ENCODE measurements at places on chromosomes 13 and 19. TPM values are rescaled to one million over a fixed set of nuclear protein-coding genes. Genes with fewer than 3 reads are reported as not detected.

IGLON5 gene
- total RNA-seq = not detected

NLRP4 gene
- total RNA-seq = not detected

PEAK3 gene
- total RNA-seq = 0.81 TPM

GPC5 gene
- total RNA-seq = not detected

GRCh38 chr13:25939961-25940687 is 111.7 kb downstream of the SHISA2 start:
- DNase-seq = no peak
- no peak overlapping the region for H3K27ac ChIP-seq
- H3K4me3 ChIP-seq = no peak overlapping the region
- no peaks in the 10 kb centered on the region for H3K27me3 ChIP-seq
- no peaks in the 10 kb centered on the region for H3K4me1 ChIP-seq

DNA sequence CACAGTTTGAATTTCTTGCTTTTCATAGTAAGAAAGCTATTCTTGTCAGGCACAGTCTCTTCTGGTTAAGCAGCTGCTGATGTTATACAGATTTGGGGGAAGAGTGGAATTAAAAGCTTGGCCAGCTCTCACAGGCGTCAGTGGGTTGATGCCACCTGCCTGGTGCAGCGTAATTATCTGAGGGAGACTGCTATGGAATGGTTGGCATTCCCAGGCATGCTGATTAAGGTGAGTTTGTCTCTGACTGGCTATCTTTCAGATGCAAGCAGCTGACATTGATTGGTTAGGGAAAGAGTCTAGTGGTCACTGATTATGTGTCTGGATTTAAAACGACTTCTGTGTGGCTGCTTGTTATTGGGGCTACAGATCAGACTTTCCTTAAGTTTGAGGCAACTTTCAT is 948.4 kb downstream of the UQCRFS1 start:
- no peaks in the 10 kb centered on the region for H3K36me3 ChIP-seq
- no peaks in the 10 kb centered on the region for H3K27me3 ChIP-seq

GRCh38 chr19:16073481-16073880 is 2.8 kb upstream of the TPM4 start:
- no peak overlapping the region for H3K4me3 ChIP-seq
- no peaks in the 10 kb centered on the region for H3K4me1 ChIP-seq
- no peak overlapping the region for H3K27ac ChIP-seq
- no peak for DNase-seq
- H3K27me3 ChIP-seq = no peaks in the 10 kb centered on the region
- H3K36me3 ChIP-seq = no peaks in the 10 kb centered on the region

DNA sequence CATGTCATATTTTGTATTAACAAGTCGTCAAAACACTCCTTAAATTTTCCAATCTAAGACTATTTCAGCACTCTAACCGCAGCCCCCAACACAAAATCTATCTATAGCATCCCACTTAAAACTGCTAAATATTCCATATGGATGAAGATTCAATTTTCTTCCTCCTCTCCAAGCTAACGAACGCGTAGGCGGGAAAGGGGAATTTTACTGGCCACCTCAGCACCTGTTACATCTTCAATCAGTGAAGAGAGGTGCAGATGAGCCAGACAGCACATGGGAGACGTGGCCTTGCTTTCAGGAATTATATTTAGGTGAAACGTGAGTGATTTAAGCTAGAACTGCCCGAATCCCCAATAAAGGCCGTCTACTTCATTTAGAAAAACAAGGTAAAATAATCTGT is 1.1 kb downstream of the RBM26 start:
- H3K27ac ChIP-seq = peak overlapping the region; percentile 95
- H3K4me3 ChIP-seq = peak overlapping the region; percentile 92
- no peak for DNase-seq

DNA sequence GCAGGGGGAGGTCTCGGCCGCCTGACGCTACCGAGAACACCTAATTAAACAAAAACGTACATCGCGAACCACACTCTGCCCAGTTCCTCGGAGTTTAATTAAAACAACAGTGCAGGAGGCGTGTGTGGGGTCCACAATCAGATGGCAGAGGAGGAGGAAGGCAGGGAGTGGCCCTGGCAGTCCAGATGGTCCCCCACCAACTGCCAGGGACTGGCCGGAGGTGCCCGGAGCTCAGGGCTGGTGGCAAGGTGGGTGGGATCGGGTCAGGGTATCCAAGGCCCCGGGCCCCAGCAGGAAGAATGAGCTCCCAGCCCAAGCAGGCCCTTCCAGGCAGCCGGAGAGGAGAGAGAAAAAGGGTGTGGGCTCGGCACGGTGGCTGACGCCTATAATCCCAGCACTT is 71.3 kb downstream of the PTPRS start:
- no peaks in the 10 kb centered on the region for H3K4me1 ChIP-seq
- no peaks in the 10 kb centered on the region for H3K27me3 ChIP-seq
- no peak overlapping the region for H3K4me3 ChIP-seq
- no peak overlapping the region for H3K27ac ChIP-seq

GRCh38 chr13:35518337-35518946 is 42.0 kb upstream of the MAB21L1 start:
- no peaks in the 10 kb centered on the region for H3K27me3 ChIP-seq
- H3K27ac ChIP-seq = no peak overlapping the region
- H3K36me3 ChIP-seq = no peaks in the 10 kb centered on the region
- no peak for DNase-seq
- no peak overlapping the region for H3K4me3 ChIP-seq
- H3K4me1 ChIP-seq = no peaks in the 10 kb centered on the region

DNA sequence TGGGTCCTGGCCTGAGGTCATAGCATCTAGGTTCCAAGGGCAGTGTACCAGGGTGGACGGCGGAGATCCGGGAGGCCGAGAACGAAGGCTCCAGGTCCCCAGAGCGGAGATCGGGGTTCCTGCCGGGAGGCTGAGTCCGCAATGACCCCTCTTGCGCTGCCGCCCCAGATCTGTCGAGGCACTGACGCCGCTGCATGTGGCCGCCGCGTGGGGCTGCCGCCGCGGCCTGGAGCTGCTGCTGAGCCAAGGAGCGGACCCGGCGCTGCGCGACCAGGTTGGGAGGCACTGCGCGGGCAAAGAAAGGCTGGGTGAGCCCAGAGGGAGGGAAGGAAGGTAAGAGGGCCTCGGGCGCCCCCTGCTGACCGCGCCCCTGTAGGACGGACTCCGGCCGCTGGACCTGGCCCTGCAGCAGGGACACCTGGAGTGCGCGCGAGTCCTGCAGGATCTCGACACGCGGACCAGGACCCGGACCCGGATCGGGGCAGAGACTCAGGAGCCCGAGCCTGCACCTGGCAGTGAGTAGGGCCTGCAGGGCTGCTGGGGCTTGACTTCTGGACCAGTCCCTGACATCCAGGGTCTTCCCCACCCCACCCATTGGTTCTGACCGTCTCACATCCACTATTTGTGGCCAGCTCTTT is 906 bp downstream of the ANKLE1 start:
- no peaks in the 10 kb centered on the region for H3K27me3 ChIP-seq
- no peak overlapping the region for H3K27ac ChIP-seq
- no peaks in the 10 kb centered on the region for H3K36me3 ChIP-seq

GRCh38 chr19:5085566-5085965 is 116.7 kb downstream of the KDM4B start:
- no peak overlapping the region for H3K4me3 ChIP-seq
- no peaks in the 10 kb centered on the region for H3K27me3 ChIP-seq
- no peak for DNase-seq
- H3K4me1 ChIP-seq = no peaks in the 10 kb centered on the region
- H3K36me3 ChIP-seq = no peaks in the 10 kb centered on the region
- H3K27ac ChIP-seq = no peak overlapping the region

GRCh38 chr19:18457483-18458331 is 19.8 kb upstream of the ISYNA1 start:
- H3K27me3 ChIP-seq = no peaks in the 10 kb centered on the region
- H3K4me1 ChIP-seq = no peaks in the 10 kb centered on the region
- DNase-seq = no peak
- H3K27ac ChIP-seq = no peak overlapping the region
- no peak overlapping the region for H3K4me3 ChIP-seq
- no peaks in the 10 kb centered on the region for H3K36me3 ChIP-seq

DNA sequence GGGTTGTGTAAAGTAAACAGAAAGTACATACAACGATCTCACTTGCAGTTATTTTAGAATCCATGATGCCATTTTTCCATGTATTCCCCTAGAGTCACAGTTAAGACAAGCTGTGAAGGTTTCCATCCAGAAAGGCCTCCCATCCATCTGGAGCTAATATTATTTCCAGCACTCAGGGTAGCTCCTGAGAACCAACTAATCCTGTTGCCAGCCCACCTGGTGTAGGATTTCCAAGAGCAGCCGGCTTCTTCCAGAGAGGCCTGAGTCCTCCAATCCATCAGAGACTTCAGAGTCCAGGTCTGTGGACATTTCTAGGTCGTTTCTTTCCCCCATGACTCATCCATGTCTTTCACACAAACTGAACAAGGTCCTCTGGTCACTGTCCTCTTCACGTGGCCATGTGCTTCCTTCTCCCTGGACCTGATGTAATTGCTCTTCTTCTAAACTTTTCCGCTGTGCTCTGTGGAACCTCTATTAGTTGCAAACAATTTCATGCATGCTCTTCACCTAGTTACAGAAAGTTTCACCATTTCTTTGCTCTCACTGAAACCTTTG is 270.3 kb upstream of the TMTC4 start:
- no peak overlapping the region for H3K4me3 ChIP-seq
- H3K27me3 ChIP-seq = no peaks in the 10 kb centered on the region
- no peaks in the 10 kb centered on the region for H3K4me1 ChIP-seq
- H3K27ac ChIP-seq = no peak overlapping the region

DNA sequence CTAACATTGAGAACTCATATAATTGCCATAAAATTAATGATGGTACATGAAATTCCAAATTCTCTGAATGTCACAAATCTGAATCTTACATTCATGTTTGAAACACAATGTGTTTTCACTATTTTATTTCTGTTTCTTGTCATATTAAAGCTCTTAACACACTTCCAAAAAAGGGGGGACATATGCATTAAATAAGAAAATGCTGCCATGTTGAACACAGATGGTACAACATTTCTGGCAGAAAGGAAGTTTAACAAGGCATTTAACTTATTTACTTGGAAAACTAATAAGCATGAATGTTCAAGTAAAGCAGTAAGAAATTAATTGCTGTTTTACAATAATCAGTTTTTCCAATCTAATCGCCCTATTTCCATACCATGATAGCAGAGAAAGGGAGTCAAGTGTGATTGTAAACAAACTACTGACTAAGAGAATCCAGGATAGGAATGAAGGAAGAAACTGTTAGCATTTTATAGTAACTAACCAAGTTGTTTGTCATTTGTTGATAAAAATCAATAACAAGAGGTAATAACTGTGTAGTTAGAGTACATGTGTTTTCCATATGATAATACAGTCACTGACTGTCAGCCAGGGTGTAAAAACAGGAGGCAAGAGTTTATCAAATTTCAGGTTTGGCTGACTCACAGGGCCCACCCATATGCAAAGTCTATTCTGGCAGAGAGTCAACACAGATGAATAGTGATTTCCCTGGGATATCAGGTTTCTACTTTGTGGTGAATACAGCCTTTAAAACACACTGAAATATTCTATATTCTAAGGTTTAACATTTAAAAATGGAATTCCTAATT is 5.7 kb upstream of the FOXO1 start:
- H3K27ac ChIP-seq = no peak overlapping the region
- no peak overlapping the region for H3K4me3 ChIP-seq
- H3K4me1 ChIP-seq = peaks cover 10% of the 10 kb centered on the region
- no peak for DNase-seq
- H3K36me3 ChIP-seq = no peaks in the 10 kb centered on the region

Measured in pancreas (tissue), 10 donors.